Effector CD4-positive, alpha-beta T cell (primary cell): ENCODE measurements at places on chromosomes 5 and 9.

- no peak for DNase-seq
Measured at GRCh38 chr9:70701163-70701562, 286.7 kb upstream of the KLF9 start.

DNA sequence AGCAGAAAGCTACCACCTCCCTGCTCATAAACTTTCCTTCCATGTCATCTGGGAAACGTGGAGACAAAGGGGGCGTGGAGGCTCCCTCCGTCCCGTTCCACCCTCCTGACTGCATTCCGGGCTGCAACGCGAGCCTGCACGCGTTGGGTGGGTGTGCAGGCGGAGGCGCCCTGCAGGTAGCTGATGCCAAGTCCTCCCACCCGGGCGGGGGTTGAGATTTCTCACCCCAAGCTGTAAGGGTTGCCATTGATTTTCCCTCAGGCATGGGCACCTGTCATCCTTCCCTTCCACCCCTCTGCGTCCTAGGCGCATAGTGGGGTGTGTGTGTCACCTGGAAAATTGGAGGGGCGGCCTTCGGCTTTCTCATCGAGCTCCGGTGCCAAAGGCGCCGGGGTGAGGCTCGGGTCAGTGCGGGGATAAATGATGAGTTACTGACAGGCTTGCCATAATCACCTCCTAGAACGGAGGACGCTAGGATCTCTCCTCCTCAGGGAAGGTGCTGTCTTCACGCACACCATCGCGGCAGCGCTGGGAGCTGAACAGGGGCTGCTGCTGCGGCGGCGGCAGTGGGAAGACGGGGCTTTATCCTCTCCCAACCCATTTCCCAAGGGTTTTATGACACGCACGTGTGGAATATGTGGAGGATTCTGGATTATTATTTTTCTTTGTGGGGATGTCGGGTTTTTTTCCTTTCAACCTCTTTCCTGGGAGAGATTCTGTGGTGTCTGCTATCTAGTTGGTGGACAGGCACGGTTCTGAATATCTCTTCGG is 973 bp downstream of the PLPPR1 start:
- DNase-seq = no peak

- DNase-seq = no peak
Measured at GRCh38 chr5:112356178-112356956, 62.7 kb downstream of the EPB41L4A start.

DNA sequence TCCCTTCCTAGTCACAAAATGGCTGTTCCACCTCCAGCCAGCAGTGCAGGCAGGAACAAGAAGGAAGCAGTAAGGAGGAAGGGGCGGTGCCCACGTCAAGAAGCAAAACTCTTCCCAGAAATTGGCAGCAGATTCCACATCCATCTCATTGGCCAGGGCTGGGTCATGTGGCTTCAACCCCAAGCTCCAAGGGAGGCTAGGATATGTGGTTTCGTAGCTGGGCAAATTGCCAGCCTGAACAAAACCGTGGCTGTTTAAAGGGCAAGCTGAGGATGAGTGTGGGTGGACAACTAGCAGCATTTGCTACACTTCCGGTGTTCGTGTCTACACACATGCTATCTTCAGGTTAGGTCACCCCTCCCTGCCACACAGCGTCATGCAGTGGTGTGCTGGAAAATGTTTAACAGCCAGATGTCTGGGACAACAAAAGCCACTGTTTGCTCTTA is 92.1 kb upstream of the MAP1B start:
- no peak for DNase-seq

DNA sequence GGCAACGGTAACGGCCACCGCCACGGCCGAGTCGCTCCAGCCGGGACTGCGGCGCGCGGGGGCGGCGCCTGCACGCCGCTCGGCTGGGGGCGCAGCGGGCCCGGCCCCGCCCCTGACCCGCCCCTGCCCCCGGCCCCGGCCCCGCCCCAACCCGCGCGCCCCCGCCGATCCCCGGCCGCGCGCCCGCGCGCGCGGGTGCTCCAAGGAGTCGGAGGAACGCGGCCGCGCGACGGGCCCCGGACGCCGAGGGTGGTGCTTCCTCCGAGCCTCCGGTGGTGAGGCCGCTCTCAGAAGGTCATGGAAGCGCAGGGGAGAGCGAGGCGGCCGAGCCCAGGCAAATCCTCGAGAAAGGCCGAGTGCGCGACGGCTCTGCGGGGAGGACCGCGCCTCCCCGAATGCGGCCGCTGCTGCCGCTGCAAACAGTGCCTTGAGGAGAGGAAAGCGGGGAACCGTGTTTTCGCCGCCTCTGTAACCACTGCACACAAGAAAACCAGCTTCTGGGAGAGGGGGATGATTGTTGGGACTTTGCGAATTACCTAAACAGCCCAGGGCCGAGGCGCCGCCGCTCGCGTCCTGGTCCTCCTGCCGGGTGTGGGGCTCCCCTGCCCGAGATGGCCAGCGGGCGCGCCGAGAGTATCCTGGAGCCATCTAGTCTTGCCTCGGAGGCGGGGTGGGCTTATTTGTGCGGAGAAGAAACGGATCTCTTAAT is at the start of gene LIFR:
Gene LIFR (minus strand): TSS at position 48 of the 709 bp plus-strand sequence. CDS start 25,999 bp downstream, outside the sequence.
- DNase-seq = peak; percentile 6

GRCh38 chr5:139709582-139710318 is 61.6 kb downstream of the CXXC5 start:
- no peak for DNase-seq

GRCh38 chr9:28899267-28899666 is 1326.0 kb upstream of the C9orf72 start:
- DNase-seq = no peak

DNA sequence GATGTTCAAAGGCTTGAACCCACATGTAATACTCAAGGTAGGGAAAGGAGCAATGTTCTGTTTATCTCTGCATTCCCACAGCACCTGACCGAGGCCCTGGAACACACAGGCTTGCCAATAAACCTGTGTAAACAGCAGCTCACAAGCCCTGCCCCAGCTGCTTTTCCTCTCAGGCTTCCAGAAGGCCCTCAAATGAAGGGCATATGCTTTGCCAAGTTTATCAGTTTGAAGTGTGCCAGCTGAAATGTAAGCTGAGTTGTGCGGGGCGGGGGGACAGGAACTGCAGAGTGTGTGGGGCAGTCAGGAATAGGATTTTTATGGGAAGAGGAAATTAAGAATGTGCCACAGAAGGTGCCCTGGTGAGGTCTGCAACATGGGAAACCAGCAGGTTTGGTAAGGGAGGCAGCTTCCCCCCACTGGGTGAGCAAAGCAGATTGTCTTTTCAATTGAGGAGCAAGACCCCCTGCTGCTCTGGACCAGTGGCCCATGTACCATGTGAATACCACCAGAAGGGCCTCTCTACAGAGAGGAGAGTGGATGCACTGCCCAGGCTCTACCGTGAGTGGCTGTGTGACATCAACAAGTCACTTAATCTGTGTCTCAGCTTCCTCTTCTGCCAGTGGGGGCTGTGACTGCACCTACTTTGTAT is 194.8 kb downstream of the SPOCK1 start:
- no peak for DNase-seq

DNA sequence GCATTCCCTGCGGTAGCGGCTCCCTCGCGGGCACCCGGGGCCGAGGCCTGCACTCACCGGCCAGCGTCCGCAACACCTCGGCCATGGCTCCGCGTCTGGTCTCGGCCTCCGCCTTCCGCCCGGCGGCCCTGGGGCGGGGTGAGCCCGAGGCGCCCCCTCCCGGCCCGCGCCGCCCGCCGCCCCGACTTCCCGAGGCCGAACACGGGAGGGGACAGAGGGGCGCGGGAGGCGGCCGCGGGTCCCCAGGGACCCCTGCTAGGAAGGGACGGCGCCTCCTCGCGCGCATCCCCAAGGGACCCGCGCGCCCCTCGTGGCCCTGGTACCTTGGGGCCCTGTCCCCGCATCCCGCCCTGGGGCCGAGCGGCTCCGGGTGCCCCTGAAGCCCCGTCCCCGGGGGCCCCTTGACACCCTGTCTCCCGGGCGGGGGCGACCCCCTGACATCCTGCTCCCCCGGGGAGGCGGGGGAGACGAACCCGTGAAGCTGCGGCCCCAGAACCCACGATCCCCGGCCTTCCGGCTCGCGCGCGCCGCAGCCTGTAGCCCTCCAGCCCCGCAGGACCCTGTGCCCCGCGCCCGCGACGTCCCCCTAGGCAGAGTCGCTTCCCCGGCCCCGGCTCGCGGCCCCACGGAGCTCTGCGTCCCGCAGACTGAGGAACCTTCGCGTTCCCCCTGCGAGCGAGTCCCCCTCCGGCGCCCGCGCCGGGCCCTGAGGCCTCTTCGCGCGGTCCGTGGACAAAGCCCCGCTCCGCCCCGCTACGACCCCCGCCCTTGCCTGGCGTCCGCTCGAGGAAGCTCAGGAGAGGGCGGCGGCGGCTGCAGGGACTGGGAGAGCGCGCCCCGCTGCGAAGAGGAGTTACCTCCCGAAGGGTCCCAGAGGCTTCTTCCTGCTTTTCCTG is at the start of gene ABO:
Gene ABO (minus strand): TSS at position 97 of the 896 bp plus-strand sequence.
- DNase-seq = no peak

GRCh38 chr5:89043676-89044075 is 160.7 kb upstream of the MEF2C start:
- no peak for DNase-seq

GRCh38 chr9:100196828-100197227 is 97.8 kb downstream of the INVS start:
- DNase-seq = no peak

DNA sequence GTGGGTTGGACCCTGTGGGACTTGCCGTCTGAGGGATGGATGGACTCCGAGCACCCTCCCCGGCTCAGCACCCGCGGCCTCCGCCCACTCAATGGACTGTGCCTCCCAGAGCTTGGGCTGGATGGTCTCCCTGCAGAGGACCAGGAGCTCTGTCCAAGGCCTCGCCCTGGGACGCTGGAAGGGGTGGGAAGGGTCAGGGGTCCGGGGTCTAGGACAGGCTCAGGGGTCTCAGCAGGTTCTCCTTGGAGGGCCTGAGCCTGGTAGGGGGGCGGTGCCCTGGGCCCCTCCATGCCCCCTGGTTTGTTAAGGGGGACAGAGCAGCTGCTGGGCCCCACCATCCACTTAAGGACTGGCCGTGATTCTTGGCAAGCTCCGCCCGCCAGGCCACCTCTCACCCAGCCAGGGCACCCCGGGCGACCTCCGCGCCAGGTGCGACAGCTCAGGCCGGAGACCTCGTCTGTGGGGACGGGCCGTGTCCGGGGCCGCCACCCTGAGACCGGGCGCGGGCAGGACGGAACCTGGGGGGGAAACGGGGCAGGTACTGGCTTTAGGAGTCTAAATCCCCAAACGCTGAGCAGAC is 29.2 kb downstream of the EXOC3 start:
- no peak for DNase-seq

DNA sequence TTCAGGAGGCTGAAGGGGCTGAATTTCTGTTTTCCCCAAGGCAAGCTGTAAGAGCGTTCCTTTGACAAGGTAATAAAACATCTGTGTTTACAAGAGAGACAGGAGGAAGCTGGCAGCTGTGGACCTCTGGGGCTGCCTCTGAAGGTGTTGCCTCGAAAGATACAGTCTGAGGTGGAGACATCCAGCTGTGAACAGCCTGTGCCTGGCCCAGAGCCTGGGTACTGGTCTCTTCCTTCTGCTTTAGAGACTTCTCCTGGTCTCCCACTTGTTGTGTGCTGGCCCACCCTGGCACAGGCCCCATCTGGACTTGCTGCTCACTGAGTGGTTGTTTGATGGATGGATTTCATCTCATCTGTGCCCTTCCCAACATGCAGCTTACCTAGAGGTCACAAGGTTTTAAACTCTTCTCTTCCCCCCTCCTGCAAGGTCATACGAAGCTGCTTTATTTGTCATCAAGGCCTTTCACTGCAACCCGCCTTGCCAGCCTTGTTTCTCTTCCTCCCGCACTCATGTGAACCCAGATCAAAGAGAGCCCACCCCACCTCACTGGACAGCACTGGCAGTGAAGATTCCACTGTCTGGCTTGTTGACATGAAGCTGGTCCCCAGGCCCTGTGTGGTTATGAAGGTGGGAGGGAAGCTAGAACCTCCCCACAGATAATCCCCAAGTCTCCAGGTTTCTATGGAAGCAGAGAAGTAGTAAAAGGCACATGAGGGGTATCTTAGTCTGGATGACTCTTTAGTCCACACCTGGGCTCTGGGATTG is 35.0 kb upstream of the ALDH1B1 start:
- DNase-seq = no peak

DNA sequence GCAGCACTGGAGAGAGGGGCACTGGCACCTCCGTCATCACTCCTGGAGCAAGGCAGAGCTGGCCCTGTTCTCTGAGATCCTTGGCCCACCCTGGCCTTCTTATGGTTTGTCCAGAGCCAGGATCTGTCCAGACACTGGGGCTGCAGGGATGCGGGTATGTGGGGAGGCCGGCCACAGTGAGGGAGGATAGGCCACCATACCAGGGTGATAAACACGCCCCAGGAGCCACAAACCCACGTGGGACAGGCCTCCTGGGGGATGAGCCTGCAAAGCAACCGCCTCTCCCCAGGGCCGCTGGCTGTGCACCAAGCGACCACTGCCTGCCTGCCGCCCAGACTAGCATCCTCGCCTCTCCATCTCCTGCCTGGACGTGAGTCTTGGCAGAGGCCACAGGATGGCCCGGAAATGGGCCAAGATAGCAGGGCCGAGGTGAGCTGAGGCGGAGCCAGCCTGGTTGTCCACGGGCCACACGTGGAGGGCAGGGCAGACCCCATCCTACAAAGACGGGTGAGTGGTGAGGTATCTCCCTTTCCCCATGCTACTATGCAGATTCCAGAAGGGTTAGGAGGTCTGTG is 4.5 kb downstream of the OBP2A start:
- no peak for DNase-seq

DNA sequence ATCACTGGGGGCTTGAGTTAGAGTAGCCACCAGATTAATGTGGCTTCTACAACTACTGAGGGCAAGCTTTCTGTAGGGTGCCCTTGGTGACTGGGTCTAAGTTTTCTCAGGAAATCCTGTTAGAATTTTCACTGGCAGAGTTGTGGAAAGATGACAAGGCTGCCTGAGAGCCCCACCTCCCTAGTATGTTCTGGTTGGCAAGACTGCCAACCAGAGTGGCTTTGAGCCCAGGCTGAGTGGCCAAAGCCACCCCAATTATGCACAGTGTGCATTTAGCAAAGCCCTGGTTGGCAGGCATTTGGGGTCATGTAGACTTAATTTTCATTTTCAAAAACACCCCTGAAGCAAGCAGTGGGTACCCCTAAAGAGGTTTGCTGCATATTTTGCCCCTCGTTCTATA is 136.7 kb upstream of the HAPLN1 start:
- DNase-seq = no peak

GRCh38 chr5:158637039-158637438 is 462.7 kb downstream of the EBF1 start:
- no peak for DNase-seq

- no peak for DNase-seq
Measured at GRCh38 chr5:136295914-136296313, 69.4 kb downstream of the TRPC7 start.
